Activated T-helper 1 cell treated with Interleukin-2 at 50 U/mL for 16 hours (primary cell): ENCODE measurements at places on chromosomes 4 and X.

GRCh38 chr4:10085386-10085785, 31.2 kb downstream of the WDR1 start:
- DNase-seq, result no peak

DNA sequence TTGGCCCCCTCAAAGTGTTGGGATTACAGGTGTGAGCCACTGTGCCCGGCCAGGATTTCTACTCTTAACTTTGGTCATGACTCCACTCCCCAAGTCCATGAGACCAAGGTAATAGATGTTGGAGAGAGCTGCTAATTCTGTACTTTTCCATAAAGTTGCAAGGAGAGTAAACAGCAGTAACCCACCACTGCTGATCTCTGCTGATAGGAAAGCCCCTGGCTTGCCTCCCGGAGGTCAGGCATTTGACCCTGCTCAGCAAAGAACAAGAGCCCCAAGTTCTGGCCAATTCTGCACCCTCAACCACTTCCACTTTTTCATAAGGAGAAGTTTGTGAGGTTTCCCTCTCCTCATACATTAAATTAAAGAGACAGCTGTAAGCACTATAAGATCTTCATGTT, 143.0 kb downstream of the RASL11B start:
- DNase-seq, result no peak

- no peak for DNase-seq
These were observed 272.7 kb upstream of the FAT4 start for GRCh38 chr4:125042041-125042440.

- DNase-seq, result no peak
These were observed 125.1 kb upstream of the PSAPL1 start for GRCh38 chr4:7559741-7560395.
